ENCODE measurements at places on chromosomes 13 and 19.

DNA sequence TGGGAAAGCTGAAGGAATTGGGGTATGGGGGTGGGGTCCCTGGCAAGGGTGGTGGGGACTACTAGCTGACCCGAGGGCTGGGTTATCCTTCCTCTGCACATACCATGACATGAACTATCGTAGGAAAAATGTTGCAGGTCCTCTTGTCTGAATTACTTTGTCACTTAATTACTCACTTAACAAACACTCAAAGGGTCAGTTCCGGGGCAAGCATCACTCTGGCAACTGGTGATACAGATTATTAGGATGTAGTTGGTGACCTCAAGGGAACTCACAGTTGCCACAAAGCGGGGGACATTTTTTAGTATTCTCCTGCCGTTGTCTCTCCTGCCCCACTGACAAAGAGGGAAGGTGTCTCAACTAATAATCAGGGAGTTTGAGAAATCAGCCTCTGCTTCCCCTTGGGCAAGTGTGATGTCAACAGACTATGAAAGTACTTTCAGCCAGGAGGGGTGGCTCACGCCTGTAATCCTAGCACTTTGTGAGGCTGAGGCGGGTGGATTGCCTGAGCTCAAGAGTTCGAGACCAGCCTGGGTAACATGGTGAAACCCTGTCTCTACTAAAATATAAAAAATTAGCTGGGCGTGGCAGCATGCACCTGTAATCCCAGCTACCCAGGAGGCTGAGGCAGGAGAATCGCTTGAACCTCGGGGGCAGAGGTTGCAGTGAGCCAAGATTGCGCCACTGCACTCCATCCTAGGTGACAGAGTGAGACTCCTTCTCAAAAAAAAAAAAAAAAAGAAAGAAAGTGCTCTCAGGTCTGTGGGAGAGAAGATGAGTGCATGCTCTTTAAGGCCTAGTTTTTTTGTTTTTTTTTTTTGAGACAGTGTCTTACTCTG, 10.3 kb downstream of the DNAJB1 start:
- no peak for DNase-seq

DNA sequence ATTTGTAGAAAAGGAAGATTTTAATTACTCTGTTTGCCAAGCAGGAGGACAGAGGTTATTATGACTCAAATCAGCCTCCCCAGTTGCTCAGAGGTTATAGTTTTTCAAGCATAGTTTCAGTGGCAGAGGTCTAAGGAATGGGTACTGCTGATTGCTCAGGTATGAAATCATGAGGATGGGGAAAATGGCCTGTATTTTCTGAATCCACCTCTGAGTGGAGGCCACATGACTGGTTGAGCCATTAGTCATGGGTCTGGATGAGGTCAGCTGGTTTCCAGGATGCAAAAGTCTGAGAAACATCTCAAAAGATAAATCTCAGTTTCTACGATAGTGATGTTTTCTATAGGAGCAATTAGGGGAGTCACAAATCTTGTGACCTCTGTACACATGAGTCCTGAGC, 62.8 kb upstream of the CEACAM8 start:
- DNase-seq = no peak

DNA sequence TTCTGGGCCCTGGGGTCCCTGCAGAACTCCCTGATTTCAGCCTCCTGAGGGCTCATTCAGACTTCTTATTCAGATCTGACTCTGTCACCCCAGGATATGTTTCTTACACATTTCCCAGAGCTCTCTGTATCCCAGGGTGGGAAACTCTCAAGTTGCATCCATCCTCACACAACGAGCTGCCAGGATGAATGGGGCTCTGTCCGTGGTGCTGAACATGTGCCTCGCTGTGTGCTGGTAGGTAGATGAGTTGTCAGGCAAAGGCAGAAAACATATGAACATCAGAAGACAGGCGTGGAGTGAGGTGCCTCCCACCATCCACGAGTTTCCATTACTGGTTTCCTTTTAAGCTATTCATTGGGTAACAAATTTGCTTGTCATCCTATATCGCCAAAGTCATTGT, 11.4 kb upstream of the IGFL1 start:
- DNase-seq = no peak

DNA sequence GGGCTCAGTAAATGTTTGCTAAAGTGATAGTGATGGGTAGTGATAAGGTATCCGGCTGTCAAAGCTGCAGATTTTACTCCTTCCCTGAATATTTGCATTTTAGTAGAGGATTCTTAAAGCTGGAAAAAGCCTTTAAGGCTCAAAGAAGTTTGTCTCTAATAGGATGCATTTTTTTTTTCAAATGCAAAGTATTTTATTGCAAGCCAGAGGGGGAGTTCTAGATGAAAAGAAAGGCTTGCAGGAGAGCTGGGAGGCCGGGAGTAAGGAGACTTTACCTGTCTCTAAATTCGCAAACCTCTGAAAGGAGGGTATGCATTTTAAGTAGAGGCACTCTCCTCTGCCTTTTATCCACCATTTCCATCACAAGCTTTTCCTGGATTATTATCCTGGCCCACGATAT, 100.7 kb upstream of the FNDC3A start:
- DNase-seq = no peak

DNA sequence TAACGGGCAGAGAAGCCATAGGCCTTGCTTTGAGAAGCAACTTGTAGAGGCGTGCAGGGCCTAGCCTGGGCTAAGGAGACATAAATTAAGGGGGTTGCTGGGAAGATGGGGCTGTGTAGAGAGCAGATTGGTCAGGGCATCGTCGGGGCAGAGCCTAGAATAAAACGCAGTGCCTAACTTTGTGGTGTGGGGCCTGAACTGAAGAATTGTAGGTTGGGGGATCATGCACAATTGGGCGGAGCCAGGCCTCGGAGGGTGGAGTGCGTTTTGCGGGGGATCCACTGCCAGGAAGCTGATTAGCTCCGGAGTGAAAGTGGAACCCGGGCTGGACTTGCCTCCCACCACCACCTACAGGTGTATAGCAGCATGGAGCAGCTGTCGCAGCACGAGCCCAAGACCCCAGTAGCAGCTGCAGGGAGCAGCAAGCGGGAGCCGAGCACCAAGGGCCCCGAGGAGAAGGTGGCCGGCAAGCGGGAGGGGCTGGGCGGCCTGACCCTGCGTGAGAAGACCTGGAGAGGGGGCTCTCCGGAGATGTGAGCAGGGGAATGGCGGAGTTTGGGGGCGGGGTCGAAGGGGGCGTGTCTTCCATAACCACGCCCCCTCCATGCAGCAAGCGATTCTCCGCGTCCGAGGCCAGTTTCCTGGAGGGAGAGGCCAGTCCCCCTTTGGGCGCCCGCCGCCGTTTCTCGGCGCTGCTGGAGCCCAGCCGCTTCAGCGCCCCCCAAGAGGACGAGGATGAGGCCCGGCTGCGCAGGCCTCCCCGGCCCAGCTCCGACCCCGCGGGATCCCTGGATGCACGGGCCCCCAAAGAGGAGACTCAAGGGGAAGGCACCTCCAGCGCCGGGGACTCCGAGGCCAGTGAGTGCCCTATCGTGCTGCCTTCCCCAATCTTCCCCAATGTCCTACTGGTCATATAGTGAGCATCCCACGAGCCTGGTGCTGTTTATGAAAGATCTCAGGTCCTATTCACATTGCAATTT, 13.8 kb downstream of the DNASE2 start:
- DNase-seq = peak; percentile 29

DNA sequence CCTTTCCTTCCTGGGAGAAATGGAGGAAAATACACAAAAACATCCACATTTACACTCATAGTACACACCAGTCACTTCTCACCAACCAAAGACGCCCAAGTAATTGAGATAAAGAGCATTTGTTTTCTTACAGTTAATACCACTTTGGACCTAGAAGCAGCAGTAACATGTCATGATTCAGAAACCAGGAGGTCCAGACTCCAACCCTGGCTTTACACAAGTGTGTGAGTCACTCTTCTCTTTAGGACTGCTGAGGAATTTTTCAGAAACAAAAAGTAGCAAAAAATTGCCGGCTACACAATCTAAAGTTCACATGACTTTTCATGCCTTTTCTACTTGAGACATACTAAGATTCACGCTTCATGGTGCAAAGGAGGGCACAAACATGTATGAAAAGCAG, 42.1 kb downstream of the TUBGCP3 start:
- no peak for DNase-seq

GRCh38 chr13:34751492-34751891, 190.6 kb upstream of the NBEA start:
- DNase-seq = no peak

- DNase-seq = no peak
These were observed 208.0 kb upstream of the SPRY2 start for GRCh38 chr13:80548915-80549314.

DNA sequence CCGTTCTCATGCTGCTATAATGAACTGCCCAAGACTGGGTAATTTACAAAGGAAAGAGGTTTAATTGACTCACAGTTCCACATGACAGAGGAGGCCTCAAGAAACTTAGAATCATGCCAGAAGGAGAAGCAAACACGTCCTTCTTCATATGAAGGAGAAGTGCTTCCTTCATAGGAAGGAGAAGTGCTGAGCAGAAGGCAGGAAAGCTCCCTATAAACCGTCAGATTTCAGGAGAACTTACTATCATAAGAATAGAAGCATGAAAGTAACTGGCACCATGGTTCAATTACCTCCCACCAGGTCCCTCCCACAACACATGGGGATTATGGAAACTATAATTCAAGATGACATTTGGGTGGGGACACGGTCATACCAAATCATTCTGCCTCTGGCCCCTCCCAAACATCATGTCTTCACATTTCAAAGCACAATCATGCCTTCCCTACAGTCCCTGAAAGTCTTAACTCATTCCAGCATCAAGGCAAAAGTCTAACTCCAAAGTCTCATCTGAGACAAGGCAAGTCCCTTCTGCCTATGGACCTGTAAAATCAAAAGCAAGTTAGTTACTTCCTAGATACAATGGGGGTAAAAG, 10.6 kb downstream of the ACOD1 start:
- no peak for DNase-seq

- no peak for DNase-seq
These were observed 601.3 kb upstream of the MIR17HG start for GRCh38 chr13:90746230-90746629.

- no peak for DNase-seq
These were observed 2.3 kb downstream of the PEG3 start for GRCh38 chr19:56838024-56838908.
